ENCODE measurements at places on chromosomes 3 and 15.

- H3K27ac ChIP-seq, result no peak overlapping the region
- no peaks in the 10 kb centered on the region for H3K36me3 ChIP-seq
- no peak overlapping the region for H3K4me3 ChIP-seq
- no peaks in the 10 kb centered on the region for H3K4me1 ChIP-seq
- no peaks in the 10 kb centered on the region for H3K27me3 ChIP-seq
- DNase-seq, result no peak
Measured at GRCh38 chr15:93358166-93359059, 269.4 kb upstream of the RGMA start.

DNA sequence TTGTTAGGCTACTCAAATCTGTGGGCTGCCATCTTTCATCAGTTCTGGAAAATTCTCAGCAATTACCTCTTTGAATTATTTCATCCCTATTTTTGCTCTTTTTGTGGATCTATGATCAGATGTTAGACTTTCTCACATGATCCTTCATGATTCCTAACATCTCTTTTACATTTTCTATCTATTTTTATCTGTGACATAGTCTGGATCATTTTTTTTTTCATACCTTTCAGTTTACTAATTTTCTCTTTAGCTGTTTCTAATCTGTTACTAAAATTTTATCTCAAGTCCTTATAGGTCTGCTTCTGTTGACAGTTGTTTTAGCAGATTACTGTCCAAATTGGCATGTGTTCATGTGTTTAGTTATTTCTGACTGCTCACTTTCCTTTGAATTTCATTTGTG lies 42.3 kb upstream of the HDC start:
- DNase-seq, result no peak
- H3K4me3 ChIP-seq, result no peak overlapping the region
- peaks cover 6% of the 10 kb centered on the region for H3K4me1 ChIP-seq
- H3K27ac ChIP-seq, result no peak overlapping the region
- peaks cover 5% of the 10 kb centered on the region for H3K36me3 ChIP-seq

GRCh38 chr3:32303399-32303747 lies 64.9 kb downstream of the CMTM8 start:
- H3K36me3 ChIP-seq, result no peaks in the 10 kb centered on the region
- H3K27ac ChIP-seq, result peak overlapping the region; percentile 97
- peaks cover 43% of the 10 kb centered on the region for H3K4me1 ChIP-seq
- H3K27me3 ChIP-seq, result no peaks in the 10 kb centered on the region

GRCh38 chr3:101876142-101876541 lies 26.8 kb downstream of the NFKBIZ start:
- H3K36me3 ChIP-seq, result no peaks in the 10 kb centered on the region
- H3K4me1 ChIP-seq, result peaks cover 2% of the 10 kb centered on the region
- H3K27ac ChIP-seq, result no peak overlapping the region
- no peaks in the 10 kb centered on the region for H3K27me3 ChIP-seq

- peak overlapping the region; percentile 88 for H3K27ac ChIP-seq
- H3K36me3 ChIP-seq, result peaks cover 2% of the 10 kb centered on the region
- H3K4me1 ChIP-seq, result peaks cover 21% of the 10 kb centered on the region
- DNase-seq, result no peak
- peak overlapping the region; percentile 93 for H3K4me3 ChIP-seq
Measured at GRCh38 chr3:63911509-63911872, 692 bp downstream of the SCAANT1 start.

DNA sequence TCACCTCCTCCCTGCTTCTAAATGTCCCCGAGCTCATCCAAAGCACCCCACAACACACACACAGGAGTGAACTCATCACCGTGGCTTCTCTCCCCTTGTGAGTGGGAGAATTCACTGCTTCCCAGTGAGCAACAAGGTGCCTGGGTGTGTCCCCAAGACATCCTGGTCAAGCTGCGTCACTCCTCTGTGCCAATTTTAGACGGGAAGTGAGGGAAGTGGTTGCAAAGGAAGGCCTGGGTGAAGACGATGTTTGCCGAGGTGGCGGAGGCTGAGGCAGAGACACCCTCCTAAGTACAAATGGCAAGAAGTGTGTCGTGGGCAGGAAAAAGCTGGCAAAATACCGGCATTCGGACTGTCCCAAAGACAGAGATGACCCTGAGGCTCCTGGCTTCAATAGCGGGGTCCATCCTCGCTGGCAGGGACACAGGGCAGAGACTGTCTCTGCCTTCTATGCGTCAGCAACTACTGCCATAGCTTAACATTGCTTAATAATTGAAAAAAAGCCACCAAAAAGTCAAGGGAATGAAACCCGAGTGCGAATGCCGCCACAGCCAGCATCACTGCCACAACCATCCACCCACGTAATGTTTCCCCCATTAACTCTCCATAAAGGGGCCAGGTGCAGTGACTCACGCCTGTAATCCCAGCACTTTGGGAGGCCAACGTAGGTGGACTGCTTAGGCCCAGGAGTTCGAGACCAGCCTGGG lies 72.8 kb downstream of the VGLL4 start:
- H3K27me3 ChIP-seq, result no peaks in the 10 kb centered on the region
- DNase-seq, result no peak
- H3K27ac ChIP-seq, result peak overlapping the region; percentile 74
- peaks cover 17% of the 10 kb centered on the region for H3K4me1 ChIP-seq
- no peak overlapping the region for H3K4me3 ChIP-seq
- H3K36me3 ChIP-seq, result peaks cover 5% of the 10 kb centered on the region

DNA sequence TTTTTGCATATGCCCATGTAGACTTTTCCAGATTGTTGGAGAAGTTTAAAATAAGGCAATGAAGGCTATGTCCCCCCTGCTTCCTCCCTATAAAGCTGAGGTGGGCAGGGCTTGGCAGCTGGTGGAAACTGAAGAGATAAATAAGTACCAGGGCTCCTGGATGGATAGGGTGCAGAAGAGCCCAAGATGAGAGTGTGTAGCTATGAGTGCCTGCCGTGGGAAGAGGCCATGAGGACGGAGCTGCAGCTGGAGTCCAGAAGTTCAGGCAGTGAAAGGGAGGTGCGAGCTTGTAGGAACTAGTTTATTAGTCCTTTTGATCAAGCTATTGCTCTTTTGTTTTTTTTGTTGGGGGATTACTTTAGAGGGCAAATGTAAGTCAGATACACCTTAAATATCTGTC lies 52.4 kb downstream of the PHLDB2 start:
- DNase-seq, result no peak
- peaks cover 3% of the 10 kb centered on the region for H3K36me3 ChIP-seq
- no peaks in the 10 kb centered on the region for H3K27me3 ChIP-seq
- H3K4me3 ChIP-seq, result peak overlapping the region; percentile 47

DNA sequence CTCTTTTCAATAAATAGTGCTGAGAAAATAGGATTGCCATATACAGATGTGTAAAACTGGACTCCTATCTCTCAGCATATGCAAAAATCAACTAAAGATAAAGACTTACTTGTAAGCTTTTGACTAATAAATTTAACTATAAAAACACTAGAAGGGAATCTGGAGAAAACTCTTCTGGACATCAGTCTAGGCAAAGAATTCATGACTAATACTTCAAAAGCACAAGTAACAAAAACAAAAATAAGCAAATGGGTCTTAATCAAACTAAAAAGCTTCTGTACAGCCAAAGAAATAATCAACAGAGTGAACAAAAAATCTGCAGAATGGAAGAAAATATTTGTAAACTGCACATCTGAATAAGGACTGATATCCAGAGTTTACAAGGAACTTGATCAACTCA lies 1122.2 kb downstream of the TBL1XR1 start:
- no peaks in the 10 kb centered on the region for H3K36me3 ChIP-seq
- H3K27me3 ChIP-seq, result no peaks in the 10 kb centered on the region
- H3K4me3 ChIP-seq, result no peak overlapping the region
- no peaks in the 10 kb centered on the region for H3K4me1 ChIP-seq
- H3K27ac ChIP-seq, result no peak overlapping the region
- no peak for DNase-seq

- no peaks in the 10 kb centered on the region for H3K27me3 ChIP-seq
- no peak overlapping the region for H3K4me3 ChIP-seq
- no peaks in the 10 kb centered on the region for H3K36me3 ChIP-seq
Measured at GRCh38 chr3:166186003-166186402, 348.8 kb upstream of the BCHE start.

GRCh38 chr3:43770426-43771103 lies 79.8 kb downstream of the ABHD5 start:
- DNase-seq, result peak; percentile 21
- peaks cover 37% of the 10 kb centered on the region for H3K4me1 ChIP-seq
- H3K27ac ChIP-seq, result peak overlapping the region; percentile 91
- H3K36me3 ChIP-seq, result no peaks in the 10 kb centered on the region
- H3K27me3 ChIP-seq, result no peaks in the 10 kb centered on the region
- H3K4me3 ChIP-seq, result peak overlapping the region; percentile 47

- H3K27ac ChIP-seq, result no peak overlapping the region
- DNase-seq, result no peak
- no peaks in the 10 kb centered on the region for H3K4me1 ChIP-seq
- no peak overlapping the region for H3K4me3 ChIP-seq
Measured at GRCh38 chr15:92753591-92753990, 98.0 kb upstream of the FAM174B start.

- H3K4me3 ChIP-seq, result no peak overlapping the region
- H3K4me1 ChIP-seq, result no peaks in the 10 kb centered on the region
- no peaks in the 10 kb centered on the region for H3K36me3 ChIP-seq
- H3K27ac ChIP-seq, result no peak overlapping the region
- DNase-seq, result no peak
Measured at GRCh38 chr3:142849148-142849547, 39.7 kb downstream of the PCOLCE2 start.

DNA sequence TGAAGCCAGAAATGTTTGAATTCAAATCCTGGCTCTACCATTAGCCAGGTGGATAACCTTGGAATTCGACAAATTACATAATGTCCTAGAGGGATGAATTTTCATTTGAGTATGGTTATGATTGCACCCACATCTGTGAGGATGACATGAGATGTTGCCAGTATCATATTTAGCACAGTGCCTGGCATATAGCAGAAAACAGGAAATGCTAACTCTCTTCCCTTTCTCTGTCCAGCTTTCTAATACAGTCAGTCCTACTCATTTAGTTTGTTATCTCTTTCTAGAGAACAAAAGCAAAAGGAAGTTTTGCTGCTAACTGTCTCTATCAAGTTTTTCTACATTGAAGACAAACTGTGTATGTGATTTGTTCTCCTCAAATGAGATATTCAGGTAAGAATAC lies 231.7 kb downstream of the CPNE4 start:
- peaks cover 51% of the 10 kb centered on the region for H3K27me3 ChIP-seq
- no peak overlapping the region for H3K4me3 ChIP-seq
- DNase-seq, result no peak
- H3K27ac ChIP-seq, result no peak overlapping the region

GRCh38 chr3:56453011-56453410 lies 15.3 kb downstream of the ERC2 start:
- no peaks in the 10 kb centered on the region for H3K36me3 ChIP-seq
- no peak for DNase-seq
- H3K4me1 ChIP-seq, result no peaks in the 10 kb centered on the region
- no peak overlapping the region for H3K27ac ChIP-seq
- no peak overlapping the region for H3K4me3 ChIP-seq
- peaks cover 63% of the 10 kb centered on the region for H3K27me3 ChIP-seq

- H3K4me3 ChIP-seq, result no peak overlapping the region
- H3K27ac ChIP-seq, result no peak overlapping the region
- H3K27me3 ChIP-seq, result peaks cover 63% of the 10 kb centered on the region
- DNase-seq, result no peak
- peaks cover 4% of the 10 kb centered on the region for H3K4me1 ChIP-seq
Measured at GRCh38 chr15:68623301-68623892, 44.6 kb downstream of the CORO2B start.

GRCh38 chr3:157300981-157301663 lies 135.5 kb upstream of the PTX3 start:
- H3K4me3 ChIP-seq, result no peak overlapping the region
- DNase-seq, result no peak
- no peaks in the 10 kb centered on the region for H3K27me3 ChIP-seq

GRCh38 chr15:97168704-97169475 lies 791.6 kb upstream of the ARRDC4 start:
- DNase-seq, result no peak
- H3K27ac ChIP-seq, result no peak overlapping the region
- no peaks in the 10 kb centered on the region for H3K4me1 ChIP-seq
- no peaks in the 10 kb centered on the region for H3K27me3 ChIP-seq

- no peaks in the 10 kb centered on the region for H3K27me3 ChIP-seq
- no peaks in the 10 kb centered on the region for H3K4me1 ChIP-seq
Measured at GRCh38 chr3:165336786-165337185, 140.6 kb upstream of the SLITRK3 start.

GRCh38 chr3:186529201-186529999 lies 14.8 kb downstream of the CRYGS start:
- no peak overlapping the region for H3K27ac ChIP-seq
- no peaks in the 10 kb centered on the region for H3K27me3 ChIP-seq
- peaks cover 7% of the 10 kb centered on the region for H3K36me3 ChIP-seq
- H3K4me3 ChIP-seq, result no peak overlapping the region
- peaks cover 23% of the 10 kb centered on the region for H3K4me1 ChIP-seq

GRCh38 chr15:29613951-29614382 lies 208.3 kb downstream of the TJP1 start:
- no peak overlapping the region for H3K4me3 ChIP-seq
- H3K27me3 ChIP-seq, result peaks cover 7% of the 10 kb centered on the region
- no peak overlapping the region for H3K27ac ChIP-seq
- no peaks in the 10 kb centered on the region for H3K4me1 ChIP-seq
- no peak for DNase-seq

DNA sequence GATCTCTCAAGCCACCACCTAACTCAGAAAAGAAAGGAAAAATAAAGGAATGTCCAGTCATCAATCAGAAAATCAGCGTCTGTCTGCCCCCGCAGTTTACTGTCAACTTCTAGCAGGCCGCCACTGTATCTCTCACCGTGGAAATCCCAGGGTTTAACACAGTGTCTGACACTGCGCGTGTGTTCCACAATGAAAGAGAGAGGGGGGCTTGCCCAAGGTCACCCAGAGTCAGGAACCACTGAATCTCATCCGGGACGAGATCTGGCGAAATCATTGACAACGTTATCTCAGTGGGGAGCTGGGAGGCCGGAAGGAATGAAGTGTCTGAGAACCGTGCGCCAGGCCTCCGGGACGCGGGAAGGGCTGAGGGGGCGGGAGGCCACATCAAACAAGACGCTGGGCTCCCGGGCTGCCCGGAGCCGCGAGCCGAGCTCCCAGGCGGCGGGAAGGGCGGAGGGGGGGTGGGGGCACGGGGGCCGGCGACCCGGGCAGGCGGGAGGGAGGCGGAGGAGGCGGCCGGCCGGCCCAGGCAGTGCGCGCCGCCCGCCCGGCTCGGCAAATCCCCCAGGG lies 2.2 kb upstream of the HES1 start:
- no peak for DNase-seq
- peaks cover 40% of the 10 kb centered on the region for H3K4me1 ChIP-seq
- peak overlapping the region; percentile 89 for H3K4me3 ChIP-seq
- H3K27ac ChIP-seq, result peak overlapping the region; percentile 86
- H3K36me3 ChIP-seq, result peaks cover 7% of the 10 kb centered on the region

- no peaks in the 10 kb centered on the region for H3K4me1 ChIP-seq
- DNase-seq, result no peak
- H3K36me3 ChIP-seq, result no peaks in the 10 kb centered on the region
- no peak overlapping the region for H3K27ac ChIP-seq
Measured at GRCh38 chr15:101425787-101426365, 63.6 kb downstream of the PCSK6 start.

DNA sequence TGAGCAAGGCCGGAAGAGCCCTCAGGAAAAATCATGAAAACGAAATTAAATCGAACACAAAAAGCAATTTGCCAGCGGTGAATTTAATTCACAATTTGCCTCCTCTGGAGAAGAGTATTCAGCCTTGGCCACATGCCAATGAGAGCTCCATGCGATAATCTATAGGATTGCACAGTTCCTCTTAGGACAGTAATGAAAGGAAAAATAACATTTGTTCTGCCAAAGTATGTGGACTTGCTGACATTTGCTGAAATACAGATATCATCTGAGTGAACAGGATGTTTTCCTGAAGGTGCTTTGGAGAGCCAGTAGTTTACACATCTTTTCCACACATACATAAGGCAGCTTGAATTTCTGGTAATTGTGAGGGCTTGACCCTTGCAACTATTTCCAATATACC lies 188.6 kb upstream of the PDZRN3 start:
- DNase-seq, result no peak
- no peaks in the 10 kb centered on the region for H3K36me3 ChIP-seq
- no peaks in the 10 kb centered on the region for H3K27me3 ChIP-seq
- H3K27ac ChIP-seq, result no peak overlapping the region
- no peak overlapping the region for H3K4me3 ChIP-seq

All from T-helper 17 cell (primary cell).